ENCODE measurements at places on chromosomes 11 and 22.

DNA sequence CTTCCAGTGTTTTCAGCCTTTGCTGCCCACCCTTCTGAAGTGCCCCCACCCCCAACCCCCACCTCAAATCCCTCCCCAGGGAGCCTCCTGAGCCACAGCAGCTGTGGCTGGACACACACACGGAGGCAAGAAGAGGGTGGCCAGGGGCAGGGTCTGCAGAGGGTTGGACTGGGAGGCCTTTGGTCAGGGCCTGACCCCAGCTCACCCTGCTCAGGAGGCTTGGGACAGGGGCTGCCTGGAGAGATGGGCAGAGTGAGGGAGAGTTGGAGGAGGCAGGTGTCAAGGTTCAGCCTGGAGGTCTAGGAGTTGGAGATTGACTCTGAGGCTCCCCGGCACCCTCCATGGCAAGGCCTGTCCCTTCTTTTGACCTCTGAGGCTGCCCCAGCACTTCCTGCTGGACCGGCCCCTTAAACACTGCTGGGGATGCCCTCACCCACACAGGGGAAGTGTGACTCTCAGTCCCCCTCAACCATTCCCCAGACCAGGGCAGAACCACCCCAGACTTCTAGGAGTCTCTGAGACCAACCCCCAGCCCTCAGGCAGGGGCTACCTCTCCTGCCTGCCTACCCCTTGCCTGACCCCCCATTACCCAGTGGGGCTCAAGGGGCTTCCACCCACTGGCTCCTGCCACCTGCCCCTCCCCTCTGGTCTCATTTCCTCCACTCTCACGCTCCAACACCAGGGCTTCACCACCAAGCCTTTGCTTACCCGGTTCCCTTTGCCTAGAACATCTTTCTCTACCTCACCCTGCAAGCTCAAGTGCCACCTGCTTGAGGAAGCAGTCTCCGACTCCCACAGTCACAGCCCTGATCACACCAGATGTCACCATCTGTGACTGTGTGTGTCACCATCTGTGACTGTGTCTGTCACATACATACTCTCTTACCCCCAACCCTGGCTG lies 8.6 kb downstream of the ARAP1 start:
- no peak for DNase-seq

DNA sequence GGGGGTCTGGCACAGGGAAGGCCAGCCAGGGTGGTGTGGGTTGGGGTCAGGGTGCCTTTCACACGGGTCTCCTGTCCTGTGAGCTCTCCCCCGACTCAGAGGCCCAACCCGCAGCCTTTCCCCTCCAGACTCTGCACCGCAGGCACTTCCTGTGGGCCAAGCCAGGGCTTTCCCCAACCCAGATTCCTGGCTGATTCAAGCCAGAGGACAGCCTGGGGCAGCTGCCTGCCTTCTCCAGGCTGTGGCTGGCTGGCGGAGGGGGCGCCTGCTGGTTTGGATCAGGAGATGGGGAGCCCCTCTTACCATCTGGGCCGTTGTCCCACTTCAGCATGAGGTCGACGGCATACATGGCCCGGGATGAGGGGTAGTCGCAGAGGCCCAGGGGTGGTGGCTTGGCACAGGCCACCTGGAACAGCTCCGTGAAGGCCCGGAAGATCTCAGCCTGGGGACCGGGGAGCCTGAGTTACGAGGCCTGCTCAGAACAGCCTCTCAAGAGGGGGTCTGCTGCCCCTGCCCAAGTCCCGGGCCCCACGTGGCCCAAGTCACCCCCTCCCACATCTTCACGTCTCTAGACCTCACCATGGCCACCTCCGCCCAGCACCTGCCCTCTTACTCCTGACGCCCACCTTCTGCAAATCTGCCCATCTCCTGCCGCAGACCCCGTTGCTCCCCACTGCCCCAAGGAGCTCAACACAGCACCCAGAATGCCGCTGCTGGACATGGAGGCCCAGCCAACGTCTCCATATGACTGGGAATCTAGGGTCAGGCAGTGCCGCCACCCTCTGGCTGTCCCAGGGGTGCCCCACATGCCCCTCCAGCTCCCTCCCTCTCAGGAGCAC lies 17.3 kb downstream of the TSPO start:
- no peak for DNase-seq

GRCh38 chr11:10762913-10763421 lies 11.9 kb downstream of the CTR9 start:
- DNase-seq = no peak

DNA sequence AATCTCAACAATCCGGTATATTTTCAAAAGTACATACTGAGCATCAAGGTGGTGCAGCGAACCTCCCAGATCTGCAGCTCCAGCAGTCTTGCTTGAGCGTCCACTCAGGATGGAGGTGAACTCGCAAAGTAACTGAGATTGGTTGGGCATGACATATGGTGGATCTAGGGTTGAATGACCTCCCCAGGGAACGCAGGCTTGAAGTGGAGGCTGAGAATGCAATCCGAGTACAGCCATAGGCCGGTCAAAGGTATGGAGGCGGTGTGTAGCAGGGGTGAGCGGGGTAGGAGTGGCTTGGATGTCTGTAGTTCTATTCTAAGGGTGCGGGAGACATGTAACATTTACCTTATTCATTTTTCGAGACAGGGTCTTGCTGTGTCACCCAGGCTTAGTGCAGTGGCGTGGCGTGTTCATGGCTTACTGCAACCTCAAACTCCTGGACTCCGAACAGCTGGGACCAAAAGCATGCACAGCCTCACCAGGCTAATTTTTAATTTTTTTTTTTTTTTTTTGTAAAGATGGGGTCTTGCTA lies 631 bp upstream of the C22orf39 start:
- DNase-seq = no peak
